Left lung (tissue), 14 donors: ENCODE measurements at places on chromosomes 1 and 21.

DNA sequence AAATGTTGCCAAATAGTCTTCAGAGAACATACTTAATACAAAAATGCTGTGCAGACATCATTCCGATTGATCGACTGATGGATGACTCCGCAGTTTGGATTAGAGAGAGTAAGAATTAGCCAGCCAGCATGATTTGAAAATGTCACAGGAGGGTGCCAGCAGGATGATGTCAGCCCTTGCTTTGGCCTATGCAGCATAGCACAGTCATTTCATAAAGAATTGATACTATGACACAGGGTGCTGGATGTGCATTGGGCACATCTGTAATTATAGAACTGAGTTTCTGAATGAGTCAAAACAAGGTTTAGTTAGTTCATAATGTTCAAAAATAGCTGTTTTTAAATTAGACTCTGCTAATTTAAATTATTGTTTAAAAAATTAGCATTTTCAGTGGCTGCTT, 21.6 kb upstream of the TRAF5 start:
- DNase-seq = no peak

- DNase-seq = no peak
Measured at GRCh38 chr1:208892147-208892546, 648.0 kb upstream of the PLXNA2 start.

DNA sequence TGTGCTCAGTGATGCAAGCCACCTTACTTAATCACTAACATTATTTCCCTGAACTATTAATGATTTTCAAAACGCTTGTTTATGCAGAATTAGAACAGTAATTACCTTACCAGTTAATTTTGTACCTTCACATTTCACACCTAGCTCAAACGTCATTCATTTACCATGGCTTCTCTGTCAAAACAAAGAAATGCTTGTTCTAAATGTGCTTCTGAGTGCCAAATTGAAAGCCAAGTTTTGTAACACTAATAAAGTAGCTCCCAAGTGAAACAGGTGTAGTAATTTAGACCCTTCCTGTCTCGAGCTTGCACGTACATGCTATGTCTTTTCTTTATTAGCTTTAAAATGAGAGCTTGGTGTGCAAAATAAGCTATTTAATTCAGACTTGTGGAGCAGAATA, 533.7 kb upstream of the PKN2 start:
- DNase-seq = no peak

DNA sequence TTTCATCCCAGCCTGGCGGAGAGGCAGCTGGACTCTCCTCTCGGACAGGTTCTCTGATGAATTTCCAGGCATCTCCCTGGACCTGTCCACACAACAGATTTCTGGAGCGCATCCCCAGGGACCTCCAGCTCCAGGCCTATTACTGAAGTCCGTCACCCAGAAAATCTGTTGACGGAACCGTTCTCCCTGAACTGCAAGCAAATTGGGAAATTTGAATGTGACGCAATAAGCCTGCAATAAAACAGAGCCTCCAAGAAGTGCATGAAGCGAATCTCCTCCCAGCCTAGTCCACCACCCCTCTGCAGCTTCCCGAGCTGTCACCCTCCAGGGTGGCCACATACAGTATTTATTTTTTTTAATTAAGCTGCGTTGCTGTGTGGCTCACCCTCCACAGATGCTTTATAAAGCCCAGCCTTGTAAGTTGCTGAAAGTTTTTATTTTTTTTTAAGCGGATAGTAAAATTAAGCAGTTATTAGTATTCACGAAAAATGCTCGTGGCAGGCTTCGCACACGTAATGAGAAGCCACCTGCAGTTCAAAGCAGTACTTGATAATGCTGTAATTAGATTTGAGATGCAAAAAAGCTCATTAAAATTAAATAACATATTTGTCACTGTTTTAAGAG, 173.3 kb downstream of the CAMTA1 start:
- DNase-seq = no peak

- DNase-seq = peak; percentile 34
Measured at GRCh38 chr1:83845437-83846071, 153.4 kb downstream of the TTLL7 start.

GRCh38 chr1:193216920-193217319, 30.5 kb upstream of the B3GALT2 start:
- no peak for DNase-seq

- no peak for DNase-seq
Measured at GRCh38 chr1:11720033-11720376, 15.9 kb upstream of the AGTRAP start.

GRCh38 chr21:38166173-38166535, 90.6 kb upstream of the KCNJ15 start:
- no peak for DNase-seq

GRCh38 chr1:84668185-84668584, 22.1 kb downstream of the SSX2IP start:
- no peak for DNase-seq

- no peak for DNase-seq
Measured at GRCh38 chr1:74522148-74522547, 9.7 kb upstream of the LRRC53 start.

DNA sequence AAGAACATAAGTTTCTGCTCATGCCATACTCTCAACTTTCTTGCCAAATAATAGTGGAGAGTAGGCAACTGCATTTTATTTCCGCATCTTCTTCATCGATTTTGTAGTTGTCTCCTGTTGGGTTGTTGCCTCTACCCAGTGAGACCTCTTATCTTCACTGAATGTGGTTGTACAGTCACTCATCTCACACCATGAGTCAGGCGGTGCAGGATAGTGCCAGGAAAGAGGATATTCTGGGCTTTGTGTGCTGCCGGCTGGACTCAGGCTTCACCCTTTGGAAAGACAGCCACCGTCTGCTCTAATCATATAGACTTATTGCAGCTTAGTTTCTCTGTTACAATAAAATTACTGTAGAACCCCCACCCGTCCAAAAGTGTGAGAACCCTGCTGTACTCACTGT, 154.3 kb upstream of the USP24 start:
- DNase-seq = no peak

DNA sequence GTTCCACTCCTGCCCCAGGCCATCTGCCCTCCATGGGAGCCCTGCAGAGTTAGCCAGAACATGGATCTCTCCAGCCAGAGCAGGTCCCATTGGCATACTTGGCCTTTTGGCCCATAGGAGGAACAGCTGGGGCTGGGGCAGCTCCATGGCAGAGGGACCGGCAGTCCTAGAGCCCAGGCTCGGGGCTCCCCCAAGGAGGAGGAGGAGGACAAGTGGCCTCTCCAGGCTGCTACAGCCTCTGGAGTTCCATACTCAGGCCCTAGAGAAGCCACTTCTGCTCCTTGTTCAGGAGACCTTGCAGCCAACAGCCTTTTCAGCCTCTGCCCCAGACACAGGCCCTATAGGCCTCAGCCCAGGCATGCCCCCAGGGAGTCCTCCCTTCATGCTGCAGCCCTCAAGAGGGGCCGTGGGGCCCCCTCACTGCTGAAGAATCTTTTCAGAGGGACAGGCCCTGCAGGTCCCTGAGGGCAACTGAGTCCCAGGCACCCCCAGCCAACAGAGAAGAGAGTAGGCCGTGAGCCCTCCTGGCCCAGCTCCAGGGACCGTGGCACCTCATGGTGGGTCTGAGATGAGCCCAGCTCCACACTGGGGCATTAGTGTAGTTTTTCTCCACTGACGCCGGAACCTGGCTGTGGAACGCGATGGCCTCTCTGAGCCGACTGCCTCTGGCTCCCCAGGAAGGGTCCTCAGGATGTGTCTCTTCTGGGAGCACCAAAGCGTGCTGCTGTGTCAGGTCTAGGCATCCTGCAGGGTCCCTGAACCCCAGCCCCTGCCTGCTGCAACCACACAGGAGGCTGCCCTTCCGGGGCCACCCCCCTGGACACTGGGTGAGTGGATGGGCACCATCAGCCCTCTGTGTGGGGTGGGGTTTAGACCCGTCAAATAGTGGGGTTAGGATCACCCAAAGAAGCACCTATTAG, 297.6 kb upstream of the VAMP3 start:
- peak; percentile 55 for DNase-seq

DNA sequence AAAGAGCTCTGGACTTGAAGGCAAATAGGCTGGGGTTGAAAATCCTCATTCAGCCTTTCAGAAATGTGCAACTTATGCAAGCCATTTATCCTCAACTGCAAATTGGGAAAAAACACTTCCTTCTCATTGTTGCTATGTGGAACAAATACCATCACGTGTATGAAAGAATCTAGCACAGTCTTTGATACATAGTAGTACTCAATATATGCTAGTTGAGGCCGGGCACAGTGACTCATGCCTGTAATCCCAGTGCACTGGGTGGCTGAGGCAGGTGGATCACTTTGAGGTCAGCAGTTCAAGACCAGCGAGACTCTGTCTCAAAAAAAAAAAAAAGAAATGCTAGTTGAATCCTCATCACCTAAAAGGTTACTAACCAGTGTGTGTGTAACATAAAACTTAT, 8.2 kb downstream of the PI4KB start:
- DNase-seq = no peak

GRCh38 chr1:108732398-108732797, 14.1 kb upstream of the STXBP3 start:
- DNase-seq = no peak

GRCh38 chr1:151131701-151132334, 14.6 kb downstream of the SEMA6C start:
- no peak for DNase-seq

- peak; percentile 33 for DNase-seq
Measured at GRCh38 chr21:16908077-16908476, 604.8 kb upstream of the CXADR start.

DNA sequence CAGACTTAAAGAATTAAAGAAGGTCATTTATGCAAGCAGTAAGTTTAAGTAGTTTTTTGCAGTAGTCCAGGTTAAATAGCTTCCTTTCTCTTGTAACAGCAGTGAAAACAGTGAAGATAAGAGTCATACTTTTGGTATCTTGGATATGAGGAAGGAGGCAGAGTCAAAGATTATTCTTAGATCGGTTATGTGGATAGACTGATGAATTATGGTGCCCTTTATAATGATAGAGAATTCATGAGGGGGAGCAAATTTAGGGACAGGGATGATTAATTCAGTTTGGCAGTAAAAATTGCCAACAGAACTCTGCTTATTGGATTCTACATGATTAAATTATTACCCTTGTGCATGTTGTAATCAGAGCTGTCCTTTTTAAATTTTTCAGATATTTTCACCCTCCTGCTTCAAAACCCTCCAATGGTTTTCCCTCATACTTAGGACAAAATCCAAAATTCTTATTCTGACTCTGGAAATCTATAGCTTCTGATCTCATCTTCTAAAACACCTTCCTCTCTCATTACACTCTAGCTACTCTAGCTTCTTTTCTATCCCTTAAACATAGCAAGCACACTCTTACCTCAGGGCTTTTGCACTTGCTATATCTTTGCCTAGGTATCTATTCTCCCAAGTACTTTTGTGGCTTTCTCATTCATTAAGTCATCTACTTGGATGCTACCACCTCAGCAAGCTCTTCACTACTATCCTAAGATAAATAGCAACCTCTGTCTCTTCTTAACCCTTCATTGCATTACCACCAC, 79.8 kb downstream of the PKN2 start:
- no peak for DNase-seq

DNA sequence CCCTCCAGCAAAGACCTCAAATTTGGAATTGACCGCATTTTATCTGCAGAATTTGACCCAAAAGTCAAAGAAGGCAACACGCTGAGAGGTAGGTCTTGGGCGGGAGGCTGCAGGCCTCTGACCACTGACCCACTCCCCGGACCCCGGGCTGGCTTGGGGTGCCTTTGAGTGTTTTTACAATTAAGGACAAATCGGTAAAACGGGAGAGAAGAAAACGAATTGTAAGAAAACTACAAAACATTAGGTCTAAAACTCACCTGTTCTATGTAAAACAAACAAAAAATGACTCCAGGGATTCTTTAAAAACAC, 1.1 kb downstream of the HLX start:
- no peak for DNase-seq

- DNase-seq = no peak
Measured at GRCh38 chr1:199377211-199377610, 650.3 kb upstream of the NR5A2 start.

DNA sequence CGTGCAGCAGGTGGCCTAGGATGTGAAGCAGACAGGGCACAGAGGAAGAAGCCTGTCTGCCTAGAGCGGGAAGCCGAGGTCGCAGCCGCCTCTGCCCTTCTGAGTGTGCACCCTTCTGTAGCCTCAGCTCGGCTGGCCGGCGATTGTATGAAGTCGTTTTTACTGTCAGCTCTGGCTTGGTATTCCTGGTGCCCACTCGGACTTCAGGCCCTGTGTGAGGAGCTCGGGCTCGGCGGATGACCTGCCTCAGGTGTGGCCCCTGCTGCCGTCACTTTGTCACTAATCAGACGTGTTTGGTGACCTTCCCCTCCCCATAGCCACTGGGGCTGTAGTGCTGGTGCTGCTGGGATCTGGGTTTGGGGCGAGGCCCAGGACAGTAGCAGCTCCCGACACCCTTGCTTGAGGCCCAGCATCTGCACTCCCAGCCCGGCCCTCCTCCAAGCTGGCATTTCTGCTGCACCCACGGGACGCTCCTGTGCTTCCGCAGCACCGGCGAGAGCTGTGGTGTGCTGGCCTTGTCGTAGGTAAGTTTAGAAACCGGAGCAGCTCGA, 18.1 kb downstream of the SLX9 start:
- no peak for DNase-seq

GRCh38 chr1:39105061-39105840, 79.1 kb downstream of the NDUFS5 start:
- DNase-seq = no peak

DNA sequence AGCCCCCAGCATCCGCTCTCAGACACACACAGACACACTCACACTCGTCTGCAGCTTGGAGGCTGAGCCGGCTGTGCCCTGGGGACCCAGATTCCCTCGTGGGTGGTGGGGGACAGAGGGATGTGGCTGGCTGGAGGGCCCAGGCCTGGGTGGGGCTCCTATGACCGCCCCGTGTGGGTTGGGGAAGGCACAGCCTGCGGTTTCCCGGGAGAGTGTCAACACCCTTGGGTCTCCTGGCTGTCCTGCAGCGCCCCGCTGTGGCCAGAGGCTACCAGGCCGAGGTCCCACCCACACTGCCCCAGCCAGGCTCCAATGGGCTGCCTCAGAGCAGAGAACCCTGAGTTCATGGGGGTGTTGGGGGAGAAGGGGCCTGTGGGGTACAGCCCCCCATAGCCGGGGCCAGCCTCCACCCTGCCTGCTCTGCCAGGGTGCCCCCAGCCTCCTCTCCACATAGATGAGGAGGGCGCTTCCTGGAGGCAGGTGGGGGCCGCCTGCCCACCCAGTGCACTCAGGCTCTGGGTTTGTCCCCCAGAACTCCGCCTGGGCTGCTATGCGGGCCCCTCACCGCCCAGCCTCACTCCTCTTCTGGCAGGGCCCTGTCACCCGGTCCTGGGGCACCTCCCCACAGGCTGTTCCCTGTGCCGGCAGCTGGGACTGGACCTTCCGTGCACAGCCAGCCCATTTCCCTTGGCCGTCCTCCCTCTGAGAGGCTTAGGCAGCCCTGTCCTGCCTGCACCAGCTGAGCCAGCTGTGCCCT, at the start of gene TTC34:
Gene TTC34 (minus strand): TSS at position 159 of the 757 bp plus-strand sequence. CDS start 866 bp downstream, outside the sequence.
- peak; percentile 44 for DNase-seq
